ENCODE measurements at places on chromosomes 13 and 19.
A peak's percentile ranks its signal among the peaks of the same experiment; 100 is the strongest.

- DNase-seq: no peak
Observed at GRCh38 chr19:13968383-13968935, 16.1 kb downstream of the DCAF15 start.

DNA sequence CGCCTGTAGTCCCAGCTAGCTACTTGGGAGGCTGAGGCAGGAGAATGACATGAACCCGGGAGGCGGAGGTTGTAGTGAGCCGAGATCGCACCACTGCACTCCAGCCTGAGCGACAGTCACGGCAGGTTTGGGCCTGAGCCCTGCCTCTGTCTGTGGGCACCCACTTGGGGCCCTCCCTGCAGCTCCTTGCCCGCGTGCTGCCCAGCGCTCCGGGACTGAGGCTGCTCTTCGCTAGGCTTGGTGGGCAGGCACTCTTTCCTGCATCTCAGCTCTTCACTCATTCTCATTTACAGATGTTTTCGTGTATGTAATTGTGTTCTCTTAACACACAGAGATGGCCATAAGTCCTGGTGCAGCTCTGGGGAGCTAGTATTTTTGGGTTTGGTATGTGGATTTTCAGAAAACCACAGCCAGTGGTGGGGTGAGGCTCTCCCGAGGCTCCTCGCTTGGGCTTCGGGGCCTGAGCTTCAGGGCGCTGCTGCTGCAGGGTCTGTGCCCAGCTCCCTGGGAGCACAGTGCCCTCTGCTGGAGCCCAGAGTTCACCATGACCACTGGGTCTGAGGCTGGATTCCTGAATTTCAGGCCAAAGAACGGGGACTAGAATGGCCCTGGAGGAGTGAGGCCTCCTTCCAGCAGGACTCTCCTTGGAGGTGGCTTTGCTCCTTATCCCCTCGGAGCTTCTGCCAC, 15.2 kb downstream of the UPF1 start:
- DNase-seq: peak; percentile 70

DNA sequence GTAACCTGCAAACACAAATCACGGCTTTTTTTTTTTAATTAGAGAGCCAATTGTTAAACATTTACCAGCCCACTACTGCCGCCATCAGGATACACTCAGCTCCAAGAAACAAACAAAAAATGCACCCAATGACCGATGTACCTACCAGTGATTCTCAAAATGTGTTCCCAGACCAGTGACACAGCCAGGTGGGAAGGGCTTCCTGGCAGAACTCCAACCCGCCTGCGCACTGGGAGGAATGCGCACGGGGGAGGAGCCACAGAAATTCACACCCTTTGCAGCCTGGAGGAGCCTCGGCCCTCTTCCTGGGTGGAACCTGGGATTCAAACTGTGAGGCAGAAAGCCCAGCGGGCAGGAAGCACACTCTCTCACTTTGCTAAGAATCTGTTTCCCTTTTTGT, 255.9 kb downstream of the TBC1D4 start:
- DNase-seq: no peak

GRCh38 chr19:8489561-8490394, 12.7 kb downstream of the PRAM1 start:
- no peak for DNase-seq

DNA sequence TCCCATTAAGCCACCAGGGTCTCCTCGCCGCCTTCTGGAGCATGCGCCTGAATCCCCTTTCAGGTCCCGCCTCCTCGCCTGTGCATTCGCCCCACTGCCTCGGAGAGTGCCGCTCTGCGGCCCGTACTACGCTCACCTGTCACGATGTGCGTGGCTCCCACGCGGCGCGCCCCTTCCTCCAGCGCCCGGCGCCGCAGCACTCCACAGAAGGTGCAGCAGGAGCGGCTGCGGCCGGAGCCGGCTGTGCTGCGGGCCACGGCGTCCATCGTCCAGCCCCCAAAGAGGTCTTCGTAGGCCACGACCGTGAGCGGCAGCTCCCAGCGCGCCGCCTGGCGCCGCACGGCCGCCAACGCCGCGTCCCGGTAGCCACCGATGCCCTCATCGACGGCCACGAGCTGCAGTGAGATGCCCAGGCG, 4.3 kb downstream of the CTU1 start:
- DNase-seq: no peak

DNA sequence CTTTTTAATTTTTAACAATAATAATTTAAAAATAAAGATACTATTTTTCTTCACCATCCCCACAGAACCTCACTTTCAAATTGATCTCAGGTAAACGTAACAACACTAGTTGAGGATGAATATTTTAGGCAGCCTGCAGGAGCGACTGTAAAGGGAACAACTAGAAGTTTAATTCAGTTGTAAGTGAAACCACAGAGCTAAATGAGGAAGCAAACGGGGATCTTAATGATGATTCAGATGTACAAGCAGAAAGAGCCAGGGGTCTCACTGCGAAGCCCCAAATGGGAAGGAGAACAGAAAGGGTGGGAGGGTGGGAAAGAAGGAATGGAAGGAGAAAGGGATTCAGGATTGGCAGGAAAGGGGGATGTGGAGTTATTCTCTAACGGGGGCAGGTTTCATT, 54.6 kb upstream of the RAP2A start:
- DNase-seq: no peak

DNA sequence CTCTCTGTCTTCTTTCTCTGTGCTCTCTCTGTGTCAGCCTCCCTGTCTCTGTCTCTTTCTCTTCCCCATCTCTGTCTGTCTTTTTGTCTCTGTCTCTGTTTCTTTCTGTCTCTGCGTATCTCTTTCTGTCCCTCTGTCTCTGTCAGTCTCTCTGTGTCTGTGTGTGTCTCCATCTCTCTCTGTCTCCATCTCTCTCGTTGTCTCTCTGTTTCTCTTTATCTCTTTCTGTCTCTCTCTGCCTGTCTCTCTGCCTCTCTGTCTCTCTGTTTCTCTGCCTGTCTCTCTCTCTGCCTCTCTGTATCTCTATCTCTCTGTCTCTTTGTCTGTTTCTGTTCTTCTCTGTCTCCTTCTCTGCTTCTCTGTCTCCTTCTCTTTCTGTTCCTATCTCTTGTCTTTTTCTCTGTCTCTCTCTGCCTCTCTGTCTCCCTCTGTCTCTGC, 15.7 kb upstream of the TCF3 start:
- no peak for DNase-seq

- no peak for DNase-seq
Observed at GRCh38 chr19:7172794-7173193, 103.3 kb downstream of the ZNF557 start.

DNA sequence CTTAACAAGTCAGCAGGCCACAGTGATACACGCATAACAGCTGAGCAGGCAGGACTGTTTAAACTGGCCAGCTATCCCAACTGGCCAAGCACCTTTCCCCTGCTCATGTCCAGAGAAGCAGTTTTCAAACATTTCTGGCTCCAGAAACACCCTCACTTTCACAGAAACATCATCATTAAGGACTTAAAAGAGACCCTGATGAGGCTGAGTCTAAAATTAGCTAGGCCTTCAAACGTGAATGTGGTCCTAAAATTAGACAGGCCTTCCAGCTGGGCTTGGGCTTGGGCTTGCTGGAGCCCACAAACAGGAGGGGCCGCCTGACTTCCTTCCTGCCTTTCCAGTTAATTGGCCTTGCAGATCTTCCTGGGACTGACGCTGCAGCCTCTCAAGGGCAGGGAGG, 334.2 kb downstream of the DNAJC15 start:
- no peak for DNase-seq

DNA sequence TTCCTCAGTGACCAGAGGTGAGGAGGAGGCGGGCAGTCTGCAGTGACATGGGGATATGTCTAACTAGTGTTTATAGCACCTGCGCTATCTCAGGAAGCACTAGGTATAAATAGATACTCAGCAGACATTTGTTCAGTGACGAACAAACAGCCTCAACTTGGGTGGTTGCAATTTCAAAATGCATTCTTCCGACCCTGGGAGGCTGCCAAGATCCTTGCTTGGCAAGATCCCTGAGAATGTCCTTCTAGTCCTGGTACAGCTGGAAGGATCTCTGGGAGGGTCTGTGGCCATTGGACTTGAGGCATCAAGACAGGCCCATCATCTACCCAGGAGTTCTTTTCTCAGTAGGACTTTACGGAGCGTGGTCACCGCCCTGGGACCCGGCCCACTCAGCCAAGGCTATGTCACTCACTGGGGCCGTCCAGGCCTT, 299.5 kb downstream of the ZNF536 start:
- DNase-seq: no peak

- no peak for DNase-seq
Observed at GRCh38 chr19:10583036-10583776, 3.9 kb downstream of the AP1M2 start.

DNA sequence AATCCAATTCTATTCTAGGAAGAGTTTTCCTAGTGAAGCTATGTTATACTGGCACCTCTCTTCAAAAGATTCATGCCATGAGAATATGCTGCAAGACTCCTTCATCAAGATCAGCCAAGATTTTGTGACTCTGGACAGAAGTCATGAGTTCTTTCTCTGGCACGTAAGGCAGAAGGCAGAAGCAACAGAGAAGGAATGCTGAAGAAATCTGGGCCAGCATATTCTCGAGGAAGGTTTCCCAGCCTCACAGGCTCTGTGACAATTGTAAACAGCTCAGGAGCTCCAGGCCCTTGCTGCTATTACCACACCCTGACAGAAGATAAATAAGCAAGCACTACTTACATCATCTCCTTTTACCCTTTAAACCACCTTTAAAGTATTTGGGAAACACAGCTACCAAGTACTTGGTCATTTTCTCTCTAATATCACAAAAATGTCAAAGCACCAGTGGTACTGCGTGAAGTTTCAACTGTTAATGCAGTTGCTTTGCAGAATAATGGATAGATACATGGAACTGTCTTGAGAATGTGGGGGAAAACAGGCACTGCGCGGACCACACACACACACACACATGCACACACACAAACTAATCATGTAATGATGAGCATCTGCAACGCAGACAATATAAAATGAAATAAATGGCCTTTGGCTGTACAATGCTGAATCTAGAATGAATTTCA, 55.4 kb downstream of the INTS6 start:
- DNase-seq: no peak

GRCh38 chr13:41075485-41075884, 14.2 kb downstream of the WBP4 start:
- DNase-seq: no peak

DNA sequence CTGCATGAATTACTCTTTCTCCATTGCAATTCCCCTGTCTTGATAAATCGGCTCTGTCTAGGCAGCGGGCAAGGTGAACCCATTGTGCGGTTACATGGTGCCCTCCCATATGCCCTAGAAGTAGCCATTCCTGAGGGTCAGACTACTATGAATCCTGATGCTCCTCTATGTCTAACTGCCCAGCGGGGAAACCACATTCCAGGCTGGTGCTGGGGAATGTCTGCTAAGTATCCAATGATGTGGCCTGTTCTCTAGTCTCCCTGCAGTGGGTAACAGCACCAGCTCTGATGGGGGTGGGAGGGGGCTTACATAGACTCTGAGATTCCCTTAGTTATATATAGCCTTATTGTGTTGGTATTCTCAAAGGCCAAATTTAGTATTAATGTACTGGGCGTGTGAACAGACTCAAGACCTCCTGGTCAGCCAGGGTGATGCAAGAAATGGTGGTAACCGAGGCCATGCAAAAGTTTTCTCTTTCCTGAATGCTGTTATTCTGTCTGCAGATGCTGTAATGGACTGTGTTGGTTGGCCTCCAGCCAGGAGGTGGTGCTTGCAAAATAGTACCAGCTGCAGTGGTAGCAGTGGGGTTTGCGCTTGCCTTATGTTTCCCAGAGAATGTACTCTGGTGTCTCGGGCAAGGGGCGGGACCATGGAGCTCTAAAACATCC, 564.8 kb upstream of the SLITRK1 start:
- DNase-seq: no peak

DNA sequence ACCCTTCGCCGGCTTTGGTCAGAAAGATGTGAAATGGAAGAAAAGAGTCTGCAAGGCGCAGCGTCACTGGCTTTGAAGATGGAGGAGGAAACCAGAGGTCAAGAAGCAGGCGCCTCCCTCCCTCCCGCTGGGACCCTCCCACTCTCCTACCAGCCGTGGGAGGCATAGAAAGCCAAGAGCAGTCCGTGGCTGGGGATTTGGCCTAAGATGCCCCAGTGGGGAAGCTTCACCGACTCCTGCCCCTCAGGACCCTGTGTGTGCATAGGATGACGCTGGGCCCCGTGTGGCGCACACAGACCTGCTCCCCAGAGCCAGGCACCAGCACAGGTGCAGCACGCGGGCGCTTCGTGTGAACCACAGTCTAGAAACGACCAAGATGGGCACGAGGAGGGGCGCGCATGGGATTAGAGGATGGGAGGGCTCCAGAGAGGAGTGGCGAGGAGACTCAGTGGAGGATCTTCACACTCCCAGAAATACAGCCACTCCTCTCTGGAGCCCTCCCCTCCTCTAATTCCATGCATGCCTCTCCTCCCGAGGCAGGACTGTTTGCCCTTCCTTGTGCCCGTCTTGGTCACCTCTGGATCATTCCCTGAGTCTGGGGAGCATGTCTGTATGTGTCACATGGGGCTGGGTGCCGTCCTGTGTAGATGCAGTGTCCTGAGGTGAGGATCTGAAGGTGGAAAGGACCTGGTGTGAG, 194.3 kb downstream of the TEX29 start:
- no peak for DNase-seq

DNA sequence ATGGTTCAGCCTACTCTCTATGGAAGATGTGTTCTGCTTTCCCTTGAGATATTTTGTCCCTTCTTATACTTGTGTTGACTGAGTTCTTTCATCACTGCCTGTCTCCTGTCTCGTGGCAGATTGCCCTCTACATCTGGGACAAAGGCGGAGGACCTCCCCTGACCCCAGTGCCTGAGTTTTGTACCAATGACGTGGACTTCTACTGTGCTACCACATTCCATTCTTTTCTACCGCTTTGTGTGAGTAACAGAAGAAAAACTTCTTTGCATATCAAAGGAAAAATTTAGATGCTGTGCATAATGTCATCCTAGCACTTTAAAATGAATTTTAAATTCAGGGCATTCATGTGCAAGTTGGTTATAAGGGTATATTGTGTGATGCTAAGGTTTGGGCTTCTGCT, 74.6 kb downstream of the B3GLCT start:
- no peak for DNase-seq

GRCh38 chr19:16446108-16446723, 25.6 kb downstream of the EPS15L1 start:
- no peak for DNase-seq

- DNase-seq: no peak
Observed at GRCh38 chr19:7734220-7735203, 2.6 kb upstream of the CLEC4G start.

DNA sequence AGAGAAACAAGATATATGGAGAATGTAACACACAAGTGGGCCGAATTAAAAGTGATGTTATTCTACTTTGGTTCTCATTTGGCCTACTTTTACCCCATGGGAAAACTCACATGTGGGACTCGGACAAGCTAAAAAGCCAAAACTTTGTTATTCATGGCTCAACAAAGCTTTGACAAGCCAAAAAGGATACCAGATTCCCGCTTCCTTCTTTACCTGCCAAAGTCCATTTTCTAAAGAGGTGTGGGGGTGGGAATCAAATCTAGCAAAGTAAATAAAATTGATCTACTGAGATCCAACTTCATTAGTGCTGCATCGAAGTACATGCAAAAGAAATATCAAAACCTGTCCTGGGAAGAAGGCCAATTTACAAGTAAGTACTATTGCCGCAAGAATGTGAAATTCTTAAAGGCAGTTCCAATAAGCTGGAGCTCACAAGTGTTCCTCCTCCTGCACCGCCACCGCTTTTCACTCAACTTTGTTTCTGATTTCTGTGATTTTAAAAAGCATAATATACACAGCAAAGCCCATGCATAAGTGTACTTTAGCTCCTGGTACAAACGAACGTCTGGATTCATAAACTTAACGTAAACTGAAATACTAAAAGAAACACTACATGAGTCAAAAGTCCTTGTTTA, 1.1 kb downstream of the LNX2 start:
- DNase-seq: no peak

GRCh38 chr13:27534981-27535380, 84.6 kb upstream of the MTIF3 start:
- no peak for DNase-seq

Measured in CD4-positive, alpha-beta T cell treated with Interleukin-17A for 1 hour (primary cell).